ENCODE measurements at places on chromosomes 4 and X.

DNA sequence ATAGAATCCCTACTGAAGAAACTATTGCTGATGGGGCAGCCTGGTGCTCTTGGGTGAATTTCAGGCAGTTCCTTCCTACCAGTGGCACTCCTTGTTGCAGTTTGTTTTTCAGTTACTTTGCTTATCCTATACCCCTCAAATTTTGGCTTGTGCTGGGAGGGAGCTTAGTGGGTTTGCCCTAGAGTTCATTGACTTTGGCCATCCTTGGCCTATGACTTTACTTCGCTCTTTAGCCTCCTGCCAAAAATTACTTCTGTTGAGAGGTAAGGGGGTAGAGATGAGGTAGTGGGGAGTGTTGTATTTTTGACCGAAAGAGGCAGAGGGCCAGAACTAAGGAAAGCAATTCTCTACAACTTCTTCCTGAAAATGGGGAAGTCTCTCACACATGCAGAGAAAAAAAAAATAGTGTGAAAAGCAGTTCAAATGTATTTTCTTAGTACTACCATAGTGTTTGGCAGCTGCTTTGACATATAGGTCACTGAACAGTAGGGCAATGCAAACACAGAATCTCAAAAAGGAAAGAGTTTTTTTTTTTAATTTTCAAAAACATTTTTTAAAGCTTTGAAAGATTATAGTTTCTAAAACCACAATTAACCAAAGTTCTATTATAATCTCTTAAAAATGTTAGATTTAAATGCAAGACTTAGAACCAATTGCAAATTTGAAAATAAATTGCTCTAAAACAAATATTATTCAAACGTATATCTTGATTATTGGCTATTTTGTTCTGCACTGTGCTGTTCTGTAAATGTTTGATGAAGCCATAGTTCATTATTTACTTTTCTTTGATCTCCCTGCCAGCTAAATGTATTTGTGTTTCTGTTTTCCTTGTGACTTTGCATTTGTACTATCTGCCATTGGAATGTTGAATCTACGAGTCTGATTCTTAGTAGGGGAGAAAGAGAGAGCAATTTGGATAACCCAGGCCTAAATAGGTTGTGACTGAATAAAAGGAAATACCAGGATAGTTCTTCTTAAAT is 73.6 kb downstream of the DCK start:
- no peak for DNase-seq

DNA sequence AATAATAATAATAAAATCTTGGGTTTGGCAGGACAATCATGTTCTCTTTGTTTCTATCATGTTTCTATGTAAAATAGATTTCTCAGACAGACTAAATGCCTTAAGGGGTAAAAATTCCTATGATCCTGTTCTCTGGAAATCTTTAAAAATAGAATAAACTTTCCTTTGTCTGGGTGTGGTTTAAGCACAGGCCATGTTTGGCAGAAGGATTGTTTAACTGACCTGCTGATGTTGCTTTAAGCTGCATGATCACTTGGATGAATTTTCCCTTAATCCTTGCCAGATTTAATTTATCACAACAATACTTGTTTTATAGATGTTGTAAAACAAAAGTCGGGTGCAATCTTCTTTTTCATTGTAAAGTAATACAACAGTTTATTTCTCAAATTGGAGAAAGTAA is 341.7 kb upstream of the FAT1 start:
- DNase-seq, result no peak

DNA sequence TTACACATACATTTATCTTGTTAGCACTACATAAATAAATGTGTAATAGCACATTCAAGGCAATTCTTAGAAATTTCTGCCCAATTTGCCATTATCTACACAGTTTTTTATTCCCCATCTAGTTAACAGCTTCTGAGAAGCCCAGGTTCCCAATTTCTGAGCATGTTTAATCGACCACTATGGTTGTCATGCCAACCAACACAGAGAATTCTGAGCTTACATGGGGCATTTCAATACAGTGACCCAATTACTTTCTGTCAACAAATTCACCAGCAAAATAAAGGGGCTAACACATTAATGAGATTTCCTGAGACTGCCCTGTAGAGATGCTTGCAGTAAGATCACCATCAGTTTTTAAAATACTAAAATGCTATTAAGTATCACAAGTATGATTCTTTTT is 22.0 kb downstream of the GPM6A start:
- no peak for DNase-seq

DNA sequence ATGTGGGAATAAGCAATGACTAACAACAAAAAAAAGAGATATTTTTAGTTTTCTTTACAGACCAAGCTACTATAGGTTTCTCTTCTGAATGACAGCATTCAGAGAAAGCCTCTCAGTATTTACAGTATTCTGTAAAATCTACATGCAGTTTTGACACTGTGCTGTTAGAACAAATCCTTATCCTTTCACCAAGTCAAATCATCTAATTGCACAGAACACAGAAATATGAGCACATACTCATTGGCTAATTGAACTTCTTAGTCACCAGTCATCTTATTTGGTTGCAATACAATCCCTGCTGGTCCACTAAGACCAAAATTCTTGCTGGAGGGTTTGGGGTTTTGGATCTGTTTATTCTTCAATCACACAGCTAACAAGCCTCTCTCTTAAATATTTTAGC is 5.7 kb downstream of the ACOT9 start:
- DNase-seq, result no peak

GRCh38 chr4:38178392-38178995 is 218.3 kb downstream of the PTTG2 start:
- no peak for DNase-seq

DNA sequence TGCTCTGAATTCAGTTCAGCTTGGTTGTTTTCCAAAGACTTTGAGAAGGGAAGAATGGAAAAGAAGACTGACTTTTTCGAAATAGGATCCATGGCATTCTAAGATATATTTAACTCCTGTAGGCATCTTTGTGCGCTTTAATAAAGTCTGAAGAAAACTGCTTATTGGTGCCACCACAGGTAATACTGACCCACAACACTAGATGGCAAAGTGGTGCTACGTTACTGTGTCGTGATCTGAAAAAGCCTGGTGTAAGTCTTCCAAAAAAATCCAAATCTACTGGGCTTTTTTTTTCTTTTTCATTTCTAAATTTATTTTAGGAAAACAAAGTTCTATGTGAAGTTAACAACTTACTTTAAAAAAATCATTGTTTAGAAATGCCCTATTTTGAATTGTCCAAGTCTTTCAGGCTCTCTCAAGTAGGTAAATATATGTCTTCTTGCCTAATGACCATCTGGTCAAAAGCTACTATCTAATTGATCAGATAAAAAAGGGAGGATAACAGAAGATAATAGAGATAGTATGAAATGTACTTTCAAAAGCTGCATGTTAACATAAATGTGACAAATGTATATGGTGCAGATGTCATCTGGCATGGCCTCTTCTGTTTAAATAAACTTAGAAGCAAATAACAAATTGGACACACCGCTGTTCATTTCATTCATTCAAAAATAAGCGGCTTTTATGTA is 47.0 kb upstream of the MID1IP1 start:
- DNase-seq, result peak; percentile 58

DNA sequence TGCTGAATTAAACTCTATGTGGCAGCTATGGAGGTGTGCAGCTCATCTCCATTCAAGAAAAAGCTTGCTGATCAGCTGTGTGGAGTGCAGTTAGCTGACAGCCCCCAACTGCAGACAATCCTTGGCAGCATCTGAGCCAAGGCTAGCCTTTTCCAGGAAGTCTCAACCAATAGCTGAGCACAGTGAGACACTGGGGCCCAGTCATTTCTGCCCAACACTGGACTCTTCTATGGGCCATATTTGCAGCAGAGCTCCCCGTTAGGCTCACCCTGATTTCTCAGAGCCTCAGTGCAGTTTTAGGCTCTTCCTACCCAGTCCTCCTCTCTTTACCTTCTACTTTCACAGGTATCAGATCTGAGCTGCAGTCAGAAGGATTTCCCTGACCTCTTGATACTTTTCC is 12.9 kb downstream of the DDX53 start:
- no peak for DNase-seq

GRCh38 chrX:151873096-151873495 is 39.6 kb upstream of the MAGEA4 start:
- DNase-seq, result no peak

- DNase-seq, result no peak
Measured at GRCh38 chr4:54726907-54727306, 69.2 kb downstream of the KIT start.

DNA sequence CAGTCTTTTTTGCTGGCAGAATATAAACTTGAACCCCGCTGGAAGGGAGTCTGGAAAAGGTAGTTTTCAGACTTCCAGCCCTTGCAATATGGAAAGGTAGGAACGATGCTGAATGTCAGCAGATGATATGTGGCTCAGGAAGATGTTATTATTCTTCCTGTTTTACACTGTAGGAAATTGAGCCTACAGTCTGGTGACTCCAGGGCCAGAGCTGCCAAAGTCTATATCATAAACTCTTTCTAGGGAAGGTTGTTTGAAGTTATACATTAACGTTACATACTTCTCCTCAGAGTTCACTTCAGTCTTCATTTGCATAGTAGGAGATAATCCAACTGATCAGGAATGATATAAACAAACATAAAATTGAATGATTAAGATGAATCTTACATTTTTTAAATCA is 141.3 kb downstream of the FAT4 start:
- no peak for DNase-seq

- DNase-seq, result no peak
Measured at GRCh38 chrX:21412029-21412428, 37.8 kb downstream of the CNKSR2 start.

DNA sequence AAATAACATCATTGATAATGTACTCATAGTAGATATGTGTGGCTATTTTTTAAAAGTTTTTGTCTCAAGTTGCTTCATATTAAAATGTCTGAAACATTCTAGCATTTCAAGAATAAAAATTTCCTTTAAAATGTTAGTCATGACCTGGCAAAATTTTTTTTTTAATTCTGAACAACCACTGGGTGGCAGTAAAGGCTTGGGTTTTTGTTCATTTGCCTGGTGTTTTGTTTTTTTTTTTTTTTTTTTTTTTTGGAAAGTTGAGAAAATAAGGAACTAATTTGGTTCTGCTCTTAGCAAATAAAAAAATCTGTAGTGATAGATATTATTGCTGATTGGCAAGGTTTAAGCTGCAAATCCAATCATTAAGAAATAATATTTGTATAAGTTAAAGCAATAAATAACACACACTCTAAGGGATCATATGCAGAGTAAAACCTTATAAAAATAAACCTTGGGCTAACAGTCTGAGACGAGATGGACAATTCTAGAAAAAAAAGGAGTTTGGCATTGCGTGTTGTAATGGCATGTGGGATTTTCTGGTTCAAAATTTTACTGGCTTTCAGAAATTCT is 81.4 kb downstream of the CEP44 start:
- no peak for DNase-seq

DNA sequence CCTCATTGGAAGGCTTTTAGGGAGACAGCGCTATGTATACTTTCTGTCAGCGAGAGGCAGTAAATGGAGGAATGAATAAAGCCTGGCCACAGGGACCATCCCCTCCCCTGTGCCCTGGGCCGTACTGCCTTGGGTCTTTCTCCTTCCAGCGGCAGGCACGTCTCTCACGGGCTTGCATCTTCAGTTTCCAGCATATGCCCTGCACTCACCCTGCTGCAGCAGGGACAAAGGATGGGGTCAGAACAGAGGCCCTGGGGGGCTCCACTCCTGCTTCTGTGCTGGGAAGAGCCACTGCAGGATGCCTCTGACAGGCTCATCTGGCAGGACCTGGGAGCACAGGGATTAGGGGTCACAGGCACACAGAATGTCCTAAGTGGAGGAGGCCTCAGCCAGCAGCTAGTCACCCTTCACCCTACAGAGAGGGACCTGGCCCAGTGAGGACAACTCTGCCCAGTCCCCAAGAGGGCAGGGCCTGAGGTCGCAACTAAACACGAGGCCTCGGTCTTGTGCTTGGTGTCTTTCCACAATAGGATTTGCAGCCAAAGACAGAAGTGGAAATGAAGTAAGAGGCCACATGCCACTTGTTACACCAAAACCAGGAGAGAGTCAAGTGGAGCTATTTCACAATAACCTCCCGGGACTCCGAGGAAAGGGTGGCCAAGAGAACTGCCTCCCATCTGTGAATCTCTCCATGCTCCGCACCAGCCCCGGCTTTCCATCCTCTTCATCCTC is 150.8 kb downstream of the AFAP1 start:
- DNase-seq, result no peak

DNA sequence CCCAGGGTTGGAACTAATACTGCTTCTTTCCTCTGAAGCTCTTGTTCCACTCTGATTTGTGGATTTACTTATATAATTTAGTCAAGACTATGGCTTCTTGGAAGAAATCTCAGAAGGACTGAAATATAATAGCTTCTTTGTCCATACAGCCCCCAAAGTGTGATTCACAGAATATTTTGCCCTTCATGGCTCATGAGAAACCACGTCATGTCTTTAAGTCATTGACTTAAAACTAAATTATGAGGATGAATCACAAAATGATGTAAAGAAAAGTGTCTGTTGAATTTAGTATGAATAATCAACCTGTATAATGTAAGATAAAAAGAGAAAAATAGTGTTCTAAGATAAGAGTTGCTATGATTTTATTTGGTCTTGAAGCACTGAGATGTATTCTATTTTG is 43.3 kb upstream of the AGA start:
- DNase-seq, result no peak
